ENCODE measurements at places on chromosomes 7 and 10.

DNA sequence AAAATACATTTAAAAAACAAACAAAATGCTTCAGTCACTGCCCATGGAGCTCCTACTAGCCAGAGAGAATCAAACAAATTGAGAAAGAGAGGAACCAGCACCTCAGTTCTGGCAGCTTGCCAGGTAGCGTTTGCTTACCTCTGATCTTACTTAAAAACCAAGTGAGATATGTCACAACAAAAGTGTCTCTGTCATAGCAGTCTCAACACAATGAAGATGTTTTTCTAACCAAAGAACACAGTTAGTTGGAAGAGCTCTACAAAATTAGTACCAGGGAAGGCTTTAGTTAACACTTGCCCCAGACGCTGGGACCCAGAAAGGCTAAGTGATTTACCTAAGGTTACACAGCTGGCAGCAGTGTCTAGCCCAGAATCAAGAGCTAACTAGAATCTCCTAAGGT lies 3.4 kb downstream of the DOCK4 start:
- DNase-seq, result peak; percentile 63

- no peak for DNase-seq
These were observed 67.6 kb upstream of the MKRN1 start for GRCh38 chr7:140546947-140547346.

- no peak for DNase-seq
These were observed 43.2 kb downstream of the DPYSL4 start for GRCh38 chr10:132229834-132230556.

- DNase-seq, result no peak
These were observed 472.0 kb downstream of the RPS24 start for GRCh38 chr10:78505657-78506056.

GRCh38 chr7:3510101-3511020 lies 209.3 kb downstream of the SDK1 start:
- no peak for DNase-seq

- DNase-seq, result no peak
These were observed 41.0 kb upstream of the PSMG3 start for GRCh38 chr7:1610678-1611302.

DNA sequence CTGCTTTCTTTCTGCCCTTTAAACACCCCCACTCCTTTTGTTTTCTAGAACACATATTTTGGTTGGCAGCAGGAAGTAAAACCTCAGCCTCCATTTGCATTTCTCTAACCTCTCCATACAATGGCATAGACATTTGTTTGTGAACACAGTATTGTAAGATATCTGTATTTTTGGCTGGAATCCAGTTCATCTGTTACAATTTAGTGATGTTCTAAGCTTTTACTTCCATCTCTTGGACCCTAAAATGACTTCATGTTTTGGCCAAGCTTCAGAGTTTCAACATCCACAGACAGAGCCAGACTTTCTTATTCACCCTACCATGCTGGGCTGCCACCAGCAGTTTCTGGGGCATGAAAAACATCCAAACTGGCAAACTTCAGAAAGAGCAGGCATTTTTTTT lies 21.1 kb upstream of the AUTS2 start:
- DNase-seq, result no peak

DNA sequence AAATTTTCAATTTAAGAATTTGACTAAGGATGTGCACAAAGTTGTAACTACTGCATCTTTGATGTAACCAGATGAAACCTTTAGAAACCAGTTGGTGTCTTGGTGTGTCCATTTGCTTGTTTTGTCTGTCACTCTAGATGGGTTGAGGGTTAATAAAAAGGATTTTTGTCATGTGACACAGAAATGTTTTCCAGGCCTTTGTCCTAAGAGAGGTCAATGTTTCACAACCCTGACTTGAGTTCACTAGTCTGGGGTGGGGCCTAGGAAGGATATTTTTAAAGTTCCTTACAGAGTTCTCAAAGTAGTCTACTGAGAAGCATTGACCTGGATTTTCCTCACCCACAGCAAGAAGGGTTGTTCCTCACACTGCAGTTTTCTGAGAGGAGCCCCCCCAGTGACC lies 90.3 kb downstream of the HERPUD2 start:
- DNase-seq, result no peak

- DNase-seq, result no peak
These were observed 171.9 kb downstream of the SRPK2 start for GRCh38 chr7:105216786-105217185.

DNA sequence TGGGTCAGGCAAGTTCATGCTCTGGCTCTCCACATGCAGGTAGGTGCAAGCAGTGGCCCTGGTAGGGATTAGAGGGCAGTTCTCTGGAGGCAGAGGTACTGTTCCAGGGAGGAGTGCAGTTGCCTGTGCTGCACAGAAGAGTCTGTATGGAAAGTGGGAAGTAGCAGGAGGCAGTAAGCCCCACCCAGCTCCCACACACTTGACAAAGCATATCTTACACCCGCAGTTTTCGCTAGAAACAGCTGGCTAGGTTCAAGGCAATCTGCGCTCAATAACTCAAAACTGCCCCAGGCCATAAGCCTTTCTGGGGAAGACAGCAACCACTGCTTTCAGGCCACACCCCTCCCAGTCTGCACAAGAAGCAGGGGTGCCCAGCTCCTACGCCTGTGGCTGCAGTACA lies 33.1 kb upstream of the ARMC3 start:
- DNase-seq, result no peak

GRCh38 chr7:134298902-134299683 lies 17.6 kb downstream of the SLC35B4 start:
- no peak for DNase-seq

DNA sequence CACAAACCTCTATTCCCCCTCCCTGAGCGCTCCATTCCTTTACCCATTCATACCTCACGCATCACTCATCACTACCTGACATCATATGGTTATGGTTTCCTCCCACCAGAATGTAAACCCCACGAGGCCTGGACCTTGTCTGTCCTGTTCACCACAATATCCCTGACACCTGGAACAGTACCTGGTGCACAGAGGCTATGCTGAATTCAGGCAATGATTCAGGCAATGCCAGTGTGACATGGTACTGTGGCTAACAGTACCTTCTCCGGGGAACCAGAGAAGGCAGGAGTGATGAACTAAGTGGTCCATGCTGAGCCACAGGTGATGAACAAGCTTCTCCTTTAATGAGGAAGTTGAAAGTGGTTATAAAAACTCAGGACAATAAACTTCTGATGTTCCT lies 202.5 kb upstream of the PLXNA4 start:
- DNase-seq, result no peak

GRCh38 chr7:50368366-50368765 lies 63.9 kb downstream of the IKZF1 start:
- no peak for DNase-seq

DNA sequence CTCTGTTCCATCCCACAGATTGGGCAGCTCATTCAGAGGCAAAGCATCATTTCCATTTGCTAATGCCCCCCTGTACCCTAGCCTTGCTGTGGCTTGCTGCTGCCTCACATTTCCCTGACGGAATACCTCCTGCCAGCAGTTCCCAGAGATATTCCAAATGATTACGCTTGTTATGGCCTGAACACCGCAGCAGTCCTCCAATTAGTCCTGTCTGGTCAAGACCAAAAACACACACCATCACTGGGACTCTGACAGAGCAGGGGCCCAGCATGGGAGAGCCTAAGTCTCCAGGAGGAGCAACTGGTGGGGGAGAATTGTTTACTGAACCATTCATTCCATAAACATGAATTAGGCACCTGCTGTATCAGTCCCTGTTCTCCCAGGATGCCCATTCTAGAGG lies 6.1 kb downstream of the OGDHL start:
- no peak for DNase-seq

DNA sequence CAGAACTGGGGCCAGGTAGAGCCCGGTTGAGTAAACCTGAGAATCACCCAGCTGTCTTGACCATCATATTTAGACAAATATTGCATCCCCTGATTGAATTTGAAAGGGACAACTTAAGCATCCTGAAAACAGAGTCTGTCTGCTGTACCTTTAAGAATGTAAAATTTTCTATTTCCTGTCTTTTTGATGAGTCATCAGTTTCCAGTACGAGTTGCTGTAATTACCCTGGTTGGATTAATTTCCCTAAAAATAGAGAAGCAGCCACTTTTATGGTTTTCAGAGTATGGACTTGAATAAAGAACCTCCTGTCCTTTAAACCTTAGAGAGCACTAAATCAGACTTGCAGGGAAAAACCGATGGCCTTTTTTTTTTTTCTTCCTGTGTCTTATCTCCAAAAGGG lies 164.6 kb upstream of the SH2B2 start:
- no peak for DNase-seq

DNA sequence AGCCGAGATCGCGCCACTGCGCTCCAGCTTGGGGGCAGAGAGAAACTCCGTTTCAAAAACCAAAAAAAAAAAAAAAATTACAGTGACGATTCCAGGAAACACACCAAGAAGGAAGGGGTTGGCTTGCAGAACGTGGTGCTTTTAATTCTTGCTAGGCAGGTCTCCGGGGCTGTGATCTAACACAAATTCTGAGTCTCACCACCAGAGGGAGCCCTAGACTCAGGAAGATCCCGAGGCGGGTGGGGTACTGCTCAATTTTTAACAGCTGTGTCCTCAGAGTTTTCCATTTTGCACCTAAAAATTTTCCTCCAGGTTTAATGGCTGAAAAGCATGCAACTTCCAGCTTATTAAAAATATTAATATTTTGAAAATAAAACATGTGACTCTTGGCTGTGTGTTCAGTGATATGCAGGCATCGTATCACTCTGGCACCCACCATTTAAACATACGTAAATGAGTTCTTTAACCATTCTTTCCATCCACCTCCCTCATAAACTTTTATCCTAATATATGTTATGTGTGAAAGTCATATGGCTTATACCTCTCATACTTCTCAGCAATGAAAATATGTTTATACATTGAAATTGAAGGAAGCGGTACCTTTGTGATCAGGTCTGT lies 26.5 kb upstream of the NUB1 start:
- peak; percentile 32 for DNase-seq

DNA sequence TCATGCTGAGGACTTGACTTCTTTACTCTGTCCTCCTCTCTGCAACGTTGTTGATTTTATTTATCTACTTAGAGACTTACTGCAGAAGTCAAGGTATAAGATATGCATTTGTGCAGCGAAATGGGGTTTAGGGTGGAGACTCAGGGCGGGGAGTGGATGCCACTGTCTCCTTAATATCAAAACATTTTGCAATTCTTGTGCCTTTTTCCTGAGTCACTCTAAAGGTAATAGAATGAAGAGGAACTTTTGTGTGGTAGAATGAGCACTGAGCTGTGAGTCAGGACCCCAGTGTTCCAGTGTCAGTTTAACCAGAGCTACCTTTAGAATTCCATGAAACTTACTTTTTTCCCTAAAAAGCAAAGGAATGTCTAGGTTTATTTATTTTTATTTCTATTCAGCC lies 78.2 kb downstream of the VTI1A start:
- no peak for DNase-seq

GRCh38 chr7:33870120-33870519 lies 35.2 kb upstream of the BMPER start:
- DNase-seq, result no peak

DNA sequence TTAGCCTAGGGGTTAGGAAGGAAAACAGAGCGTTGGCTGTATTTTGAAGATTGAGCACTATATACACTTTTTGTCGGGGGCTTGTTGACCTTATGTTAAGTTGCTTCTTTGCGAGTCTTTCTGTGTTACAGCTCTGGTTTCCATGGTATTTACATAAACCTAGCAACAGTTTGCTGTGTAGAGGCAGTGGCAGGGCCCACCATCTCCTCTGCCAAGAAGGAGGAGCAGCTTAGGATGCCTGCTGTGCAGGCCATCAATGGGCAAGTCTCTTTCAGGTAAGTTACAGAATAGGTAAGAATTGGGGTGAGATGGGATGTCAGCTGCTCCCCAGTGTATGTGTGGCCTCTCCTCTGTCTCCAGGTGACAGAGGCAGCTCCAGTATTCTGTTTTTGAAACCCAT lies 485.5 kb downstream of the LRMDA start:
- no peak for DNase-seq

DNA sequence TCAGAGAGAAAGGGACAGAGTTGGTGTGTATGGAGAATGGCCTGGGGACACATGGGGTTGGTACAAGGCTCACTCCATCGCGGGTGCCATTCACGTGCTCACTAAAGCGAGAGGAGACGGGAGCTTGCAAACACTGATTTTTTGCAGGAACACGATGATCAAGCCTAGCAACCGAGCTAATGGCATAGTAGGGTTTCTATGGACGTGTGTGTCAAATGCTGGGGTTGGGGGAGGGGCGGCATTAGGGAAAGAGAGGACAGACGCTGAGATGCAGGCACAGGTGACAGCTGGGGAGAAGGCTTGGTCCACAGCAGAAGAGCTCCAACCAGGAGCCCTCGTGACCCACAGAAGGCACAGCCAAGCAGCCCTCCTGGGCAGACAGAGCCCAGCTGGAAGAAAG lies 33.9 kb downstream of the RCC1L start:
- no peak for DNase-seq

DNA sequence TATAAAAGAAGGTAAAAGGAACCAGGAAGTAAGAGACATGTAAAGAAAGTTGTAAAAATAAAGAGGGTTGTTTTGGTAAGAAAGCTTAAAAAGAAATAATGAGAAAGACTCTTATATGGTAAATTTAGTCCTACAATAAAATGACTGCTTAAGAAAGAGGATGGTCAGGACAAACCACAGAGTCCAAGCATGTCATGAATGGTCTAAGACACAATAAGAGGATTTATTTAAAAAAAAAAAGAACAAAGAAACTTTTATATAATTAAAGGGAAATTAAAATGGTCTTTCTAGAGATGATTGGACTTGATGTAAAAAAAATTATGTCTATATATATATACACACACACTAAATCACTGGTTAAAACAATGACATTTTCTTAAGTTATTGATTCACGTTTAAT lies 18.2 kb downstream of the ATAD1 start:
- DNase-seq, result no peak

DNA sequence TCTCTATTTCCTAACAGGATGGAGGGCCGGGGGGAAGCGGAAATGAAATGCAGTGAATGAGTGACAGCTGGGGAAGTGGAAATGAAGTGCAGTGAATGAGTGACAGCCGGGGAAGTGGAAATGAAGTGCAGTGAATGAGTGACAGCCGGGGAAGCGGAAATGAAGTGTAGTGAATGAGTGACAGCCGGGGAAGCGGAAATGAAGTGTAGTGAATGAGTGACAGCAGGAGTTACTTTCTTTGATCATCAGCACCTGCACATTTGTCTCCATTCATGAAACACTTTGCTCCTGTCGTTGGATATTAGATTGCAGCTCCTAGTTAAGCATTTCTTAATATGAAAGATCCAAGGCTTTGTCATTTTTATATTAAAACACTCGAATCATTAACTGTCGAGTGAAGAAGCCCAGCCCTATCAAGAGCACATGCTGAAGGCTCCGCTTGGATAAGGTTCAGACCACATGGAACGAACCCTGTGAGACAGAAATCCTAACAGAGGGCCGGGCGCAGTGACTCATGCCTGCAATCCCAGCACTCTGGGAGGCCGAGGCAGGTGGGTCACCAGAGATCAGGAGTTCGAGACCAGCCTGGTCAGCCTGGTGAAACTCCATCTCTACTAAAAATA lies 406.0 kb upstream of the ADARB2 start:
- DNase-seq, result no peak

All from NCI-H1417 treated with DMSO at 0.1 percent for 48 hours (cell line).